ENCODE measurements at places on chromosomes 4 and X.

- DNase-seq = peak; percentile 38
These were observed 1.6 kb upstream of the ASB5 start for GRCh38 chr4:176270669-176271068.

- peak; percentile 1 for DNase-seq
These were observed 100.2 kb downstream of the LNX1 start for GRCh38 chr4:53490965-53491622.

GRCh38 chr4:146222313-146222712 is 8.0 kb downstream of the REELD1 start:
- no peak for DNase-seq

DNA sequence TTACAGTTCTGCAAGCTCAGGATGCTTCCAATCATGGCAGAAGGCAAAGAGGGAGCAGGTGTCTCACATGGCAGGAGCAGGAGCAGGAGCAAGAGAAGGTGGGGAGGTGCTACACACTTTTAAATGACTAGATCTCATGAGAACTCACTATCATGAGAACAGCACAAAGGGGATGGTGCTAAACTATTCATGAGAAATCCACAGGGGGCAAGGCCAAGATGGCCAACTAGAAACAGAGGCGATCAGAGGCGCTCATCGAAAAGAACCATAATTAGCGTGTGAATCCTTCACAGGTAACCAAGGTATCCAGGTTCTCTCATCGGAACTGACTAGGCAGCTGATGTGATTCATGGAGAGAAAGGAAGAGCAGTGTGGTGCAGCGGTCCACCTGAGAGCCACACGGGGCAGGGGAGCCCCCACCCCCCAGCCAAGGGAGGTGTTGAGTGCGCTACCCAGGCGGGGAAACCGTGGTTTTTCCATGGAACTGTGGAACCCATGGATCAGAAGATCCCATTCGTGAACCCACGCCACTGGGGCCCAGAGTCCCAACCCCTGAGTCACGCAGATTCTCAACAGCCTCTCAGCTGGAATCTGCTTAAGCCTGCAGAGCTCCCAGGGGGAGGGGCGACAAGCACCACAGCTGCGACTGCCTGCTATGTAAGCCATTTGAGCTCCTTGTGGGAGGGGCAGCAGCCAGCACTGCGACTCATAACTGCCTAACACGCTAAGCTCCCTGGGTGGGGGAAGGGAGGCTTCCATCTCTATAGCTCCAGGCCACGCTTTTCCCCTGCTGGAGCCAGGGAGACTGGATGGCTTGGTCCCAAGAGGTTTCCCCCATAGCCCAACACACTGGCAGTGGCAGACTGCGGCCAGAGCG is 46.7 kb downstream of the FGF16 start:
- DNase-seq = peak; percentile 37

DNA sequence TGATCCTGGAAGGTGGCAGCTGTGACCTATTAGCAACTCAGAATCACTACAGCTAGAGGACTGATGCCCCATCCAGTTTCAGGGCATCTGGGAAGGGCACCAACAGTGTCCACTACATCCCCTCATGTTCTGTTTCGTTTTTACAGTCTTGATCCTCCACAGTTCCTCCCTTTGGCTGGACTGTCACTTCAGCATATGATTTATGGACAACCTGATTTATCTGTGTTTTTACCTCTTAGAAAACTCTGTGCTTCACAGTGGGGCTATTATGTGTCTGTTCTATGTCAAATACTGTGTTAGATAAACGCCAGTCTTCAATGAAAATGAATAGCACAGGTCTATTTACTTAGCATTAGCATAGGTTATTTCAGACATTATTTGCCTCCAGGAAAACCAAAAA is 63.1 kb upstream of the GRPR start:
- DNase-seq = no peak

- DNase-seq = no peak
These were observed 132.2 kb upstream of the C1QTNF7 start for GRCh38 chr4:15295421-15296162.

GRCh38 chrX:106742805-106743204 is 16.3 kb downstream of the RNF128 start:
- DNase-seq = no peak

GRCh38 chr4:119559044-119559647 is 69.5 kb downstream of the PDE5A start:
- no peak for DNase-seq

- no peak for DNase-seq
These were observed 136.2 kb upstream of the MED14 start for GRCh38 chrX:40871385-40872082.
